ENCODE measurements at places on chromosomes 5 and 9. TPM values are rescaled to one million over a fixed set of nuclear protein-coding genes. Genes with fewer than 3 reads are reported as not detected.
A peak's percentile ranks its signal among the peaks of the same experiment; 100 is the strongest.

The TRIM7 gene
- total RNA-seq, result 17.9 TPM

The ZDHHC11B gene
- 8.9 TPM for total RNA-seq

The GARIN3 gene
- total RNA-seq, result not detected

The ORM2 gene
- total RNA-seq, result not detected

The TMOD1 gene
- total RNA-seq, result 9.2 TPM

The C9 gene
- not detected for total RNA-seq

The ARRDC3 gene
- 8.6 TPM for total RNA-seq

The ARAP3 gene
- 3.9 TPM for total RNA-seq

- DNase-seq, result no peak
Measured at GRCh38 chr5:96455789-96456188, 22.7 kb upstream of the PCSK1 start.

DNA sequence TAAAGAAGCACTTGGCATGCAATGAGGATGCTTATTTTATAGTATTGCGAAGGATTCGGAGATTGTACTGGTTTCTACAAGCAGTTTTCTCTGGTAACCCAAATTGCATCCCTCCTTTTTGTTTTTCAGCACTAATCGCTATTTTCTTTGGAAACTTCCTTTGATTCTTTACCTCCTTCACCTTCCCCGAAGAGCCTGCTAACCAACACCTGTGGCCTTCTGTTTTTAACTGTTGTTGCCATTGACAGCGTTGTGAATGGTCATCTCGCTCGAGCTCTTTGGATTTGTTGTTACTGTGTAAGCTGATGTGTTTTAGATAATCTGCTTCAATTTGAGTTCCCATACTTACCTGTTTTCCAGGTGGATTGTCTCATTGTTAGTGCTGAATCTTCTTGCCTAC lies 1.1 kb downstream of the CNOT6 start:
- no peak for DNase-seq

DNA sequence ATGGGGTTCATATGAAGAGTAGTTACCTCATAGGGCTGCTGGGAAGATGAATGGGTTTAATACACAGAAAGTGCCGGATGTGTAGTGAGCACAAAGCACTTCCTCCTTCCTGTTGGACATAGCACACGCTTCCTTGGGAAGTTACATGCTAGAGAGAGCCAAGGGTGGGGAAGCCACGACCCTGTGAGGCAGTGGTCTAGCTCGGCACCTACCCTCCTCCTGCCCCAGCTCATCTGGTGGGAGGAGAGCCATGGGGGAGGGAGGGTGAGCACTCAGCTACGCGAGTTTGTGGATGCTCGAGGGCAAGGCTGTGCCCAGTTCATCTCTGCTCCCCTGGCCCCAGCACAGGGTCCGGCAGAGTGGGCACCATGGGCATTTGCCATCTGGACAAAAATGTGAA lies 43.6 kb upstream of the NEK6 start:
- DNase-seq, result no peak

GRCh38 chr9:93900971-93901861 lies 53.9 kb downstream of the BARX1 start:
- DNase-seq, result peak; percentile 7

GRCh38 chr5:18736051-18736398 lies 1101.8 kb downstream of the TAF11L14 start:
- no peak for DNase-seq

GRCh38 chr9:34321451-34321850 lies 7.6 kb downstream of the KIF24 start:
- no peak for DNase-seq

DNA sequence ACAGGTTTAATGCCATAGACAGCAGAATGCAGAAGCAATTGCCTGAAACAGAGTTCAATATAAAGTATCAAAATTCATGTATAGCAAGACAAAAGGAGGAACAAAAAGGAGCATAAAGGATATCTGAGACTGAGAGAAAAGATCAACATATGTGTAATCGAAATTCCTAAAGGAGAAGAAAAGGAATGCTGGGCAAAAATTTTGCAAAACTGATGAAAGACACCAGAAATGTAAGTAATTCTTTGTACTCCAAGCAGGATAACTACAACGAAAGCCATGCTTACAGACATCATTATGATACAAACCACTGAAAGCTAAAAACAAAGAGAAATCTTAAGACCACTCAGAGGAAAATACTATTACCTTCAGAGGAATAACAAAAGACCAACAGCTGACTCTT lies 72.8 kb upstream of the MTAP start:
- no peak for DNase-seq

GRCh38 chr9:16729651-16730050 lies 140.8 kb downstream of the BNC2 start:
- DNase-seq, result no peak

DNA sequence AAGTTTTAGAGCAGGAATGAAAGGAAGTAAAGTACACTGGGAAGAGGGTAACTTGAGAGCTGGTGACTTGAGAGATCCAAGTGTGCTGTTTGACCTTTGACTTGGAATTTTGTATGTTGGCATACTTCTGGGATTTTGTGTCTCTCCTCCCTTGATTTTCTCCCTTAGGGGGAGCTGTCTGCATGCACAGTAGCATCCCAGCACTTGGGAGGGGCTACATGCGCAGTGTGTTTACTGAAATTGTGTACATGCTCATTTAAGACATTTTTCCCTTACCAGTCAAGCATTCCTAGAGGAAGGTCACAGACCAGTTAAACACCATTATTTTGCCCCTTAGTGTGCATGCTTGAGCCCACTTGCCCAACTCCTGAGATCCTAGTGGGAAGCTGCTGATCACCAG lies 120.1 kb downstream of the ZNF622 start:
- DNase-seq, result peak; percentile 30

- DNase-seq, result no peak
Measured at GRCh38 chr9:129769669-129770068, 16.8 kb upstream of the PTGES start.

- DNase-seq, result no peak
Measured at GRCh38 chr5:132480893-132481595, 9.5 kb downstream of the IRF1 start.

DNA sequence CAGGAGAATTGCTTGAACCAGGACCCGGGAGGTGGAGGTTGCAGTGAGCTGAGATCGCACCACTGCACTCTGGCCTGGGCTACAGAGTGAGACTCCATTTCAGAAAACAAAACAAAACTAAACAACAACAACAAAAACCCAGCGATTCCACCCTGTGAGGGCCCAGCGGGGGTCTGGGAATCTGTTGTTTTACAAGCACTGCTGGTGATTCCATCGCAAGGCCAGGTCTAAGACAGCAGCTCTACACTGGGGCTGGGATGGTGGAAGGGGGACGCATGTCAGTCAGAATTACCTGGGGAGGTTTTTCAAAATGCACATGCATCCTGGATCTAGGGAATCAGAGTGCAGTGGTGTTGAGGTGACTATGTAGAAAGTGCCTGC lies 90.9 kb downstream of the ANKRD55 start:
- DNase-seq, result no peak

DNA sequence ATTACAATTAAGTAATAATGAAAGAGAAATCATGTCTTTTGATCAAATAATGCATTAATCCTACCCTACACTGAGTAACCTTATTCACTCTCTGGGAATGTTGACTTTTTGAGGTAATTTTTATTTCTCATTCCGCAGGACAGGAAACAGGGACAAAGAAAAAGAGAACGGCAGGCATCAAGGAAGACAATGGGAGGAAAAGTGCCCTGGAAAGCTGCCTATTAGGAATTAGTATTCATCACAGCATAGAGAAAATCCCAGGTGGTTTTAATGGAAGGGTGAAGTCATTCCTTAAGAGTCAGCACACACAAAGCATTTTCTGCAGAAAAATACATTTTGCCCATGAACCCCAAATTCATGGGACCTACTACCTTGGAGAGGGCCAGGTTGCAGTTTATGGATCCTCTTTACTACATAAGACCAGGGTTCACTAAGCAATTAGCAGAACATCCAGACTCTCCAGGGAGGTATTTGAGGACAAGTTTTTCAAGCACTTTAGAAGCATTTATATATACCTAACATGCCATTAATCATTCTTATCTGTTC lies 9.4 kb downstream of the FSTL4 start:
- DNase-seq, result no peak

DNA sequence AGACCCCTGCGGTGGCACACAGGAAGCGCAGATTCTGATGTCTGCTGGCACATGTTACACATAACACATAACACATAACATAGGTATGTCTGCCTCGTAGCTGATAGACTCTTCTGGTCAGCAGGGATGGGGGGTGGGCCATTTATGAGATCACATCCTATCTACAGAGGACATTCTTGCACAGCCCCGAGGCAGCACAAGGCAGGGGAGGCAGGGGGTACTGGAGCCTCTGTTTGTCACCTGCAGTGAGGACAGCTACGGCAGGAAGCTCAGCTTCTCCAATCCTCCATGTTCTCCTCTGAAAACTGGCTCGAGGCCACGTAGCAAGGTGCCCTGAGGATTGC lies 16.7 kb upstream of the MED10 start:
- DNase-seq, result no peak

- DNase-seq, result no peak
Measured at GRCh38 chr5:27437594-27438200, 399.3 kb upstream of the CDH9 start.

GRCh38 chr9:94622087-94622800 lies 17.1 kb downstream of the FBP1 start:
- DNase-seq, result no peak

DNA sequence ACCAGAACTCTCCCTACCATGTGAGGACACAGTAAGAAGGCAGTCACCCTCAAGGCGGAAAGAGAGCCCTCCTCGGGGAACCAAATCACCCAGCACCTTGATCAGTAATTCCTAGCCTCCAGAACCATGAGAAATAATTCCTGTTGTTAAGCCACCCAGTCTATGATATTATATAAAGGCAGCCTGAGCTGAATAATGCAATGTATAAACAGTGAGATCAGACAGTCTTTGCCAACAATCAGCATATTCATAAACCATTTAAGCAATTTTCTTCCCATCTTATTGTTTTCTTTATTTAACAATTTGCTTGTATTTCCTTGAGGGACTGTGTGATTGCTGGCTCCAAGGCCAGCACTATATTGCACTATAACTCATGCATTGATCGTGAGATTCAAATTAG lies 144.4 kb upstream of the DAPK1 start:
- DNase-seq, result no peak

GRCh38 chr5:1781726-1782384 lies 17.8 kb downstream of the MRPL36 start:
- no peak for DNase-seq

GRCh38 chr5:167305591-167306213 lies 985.7 kb upstream of the WWC1 start:
- DNase-seq, result no peak

DNA sequence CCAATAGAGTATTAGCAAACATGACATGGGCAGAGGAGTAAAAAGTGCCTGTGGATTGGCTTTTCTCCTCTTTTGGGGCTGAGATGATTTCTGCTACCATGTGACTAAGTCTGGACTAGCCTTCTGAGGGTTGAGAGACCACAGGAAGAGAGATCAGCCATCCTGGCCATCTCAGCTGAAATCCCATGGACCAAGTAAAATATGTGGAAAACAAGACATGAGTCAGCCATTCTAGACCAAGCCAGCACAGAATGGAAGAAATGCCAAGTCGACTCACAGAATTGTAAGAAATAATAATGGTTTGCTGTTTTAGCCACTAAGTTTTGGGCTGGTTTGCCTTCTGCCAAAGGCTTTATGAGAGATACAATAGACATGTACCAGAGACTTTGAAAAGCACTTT lies 377.8 kb downstream of the CHSY3 start:
- DNase-seq, result no peak

All from body of pancreas (tissue), 4 donors.